ENCODE measurements at places on chromosomes 6 and 20.

DNA sequence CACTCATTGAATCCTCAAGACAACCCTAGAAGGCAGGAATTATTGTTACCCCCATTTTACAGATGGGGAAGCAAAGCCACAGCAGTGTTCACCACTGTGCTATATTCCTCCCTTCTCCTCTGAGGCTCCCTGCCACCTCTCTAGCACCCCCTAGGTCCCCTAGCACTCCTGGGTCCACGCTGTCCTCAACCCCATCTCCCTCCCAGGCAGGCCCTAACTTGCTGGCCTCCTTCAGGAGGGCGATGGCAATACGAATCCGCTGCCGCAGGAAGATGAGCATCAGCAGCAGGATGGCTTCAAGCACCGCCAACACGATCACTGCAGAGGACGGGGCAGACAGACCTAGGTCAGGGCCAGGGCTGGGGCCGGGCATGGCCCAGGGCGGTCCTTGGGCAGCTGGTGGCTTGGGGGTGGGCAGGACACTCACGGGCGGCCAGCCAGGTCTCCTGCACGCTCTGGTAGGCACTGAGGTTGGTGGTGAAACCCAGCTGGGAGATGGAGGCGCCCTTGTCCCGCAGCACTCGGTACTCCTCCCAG is 7.8 kb upstream of the NEU1 start:
- no peak for DNase-seq

DNA sequence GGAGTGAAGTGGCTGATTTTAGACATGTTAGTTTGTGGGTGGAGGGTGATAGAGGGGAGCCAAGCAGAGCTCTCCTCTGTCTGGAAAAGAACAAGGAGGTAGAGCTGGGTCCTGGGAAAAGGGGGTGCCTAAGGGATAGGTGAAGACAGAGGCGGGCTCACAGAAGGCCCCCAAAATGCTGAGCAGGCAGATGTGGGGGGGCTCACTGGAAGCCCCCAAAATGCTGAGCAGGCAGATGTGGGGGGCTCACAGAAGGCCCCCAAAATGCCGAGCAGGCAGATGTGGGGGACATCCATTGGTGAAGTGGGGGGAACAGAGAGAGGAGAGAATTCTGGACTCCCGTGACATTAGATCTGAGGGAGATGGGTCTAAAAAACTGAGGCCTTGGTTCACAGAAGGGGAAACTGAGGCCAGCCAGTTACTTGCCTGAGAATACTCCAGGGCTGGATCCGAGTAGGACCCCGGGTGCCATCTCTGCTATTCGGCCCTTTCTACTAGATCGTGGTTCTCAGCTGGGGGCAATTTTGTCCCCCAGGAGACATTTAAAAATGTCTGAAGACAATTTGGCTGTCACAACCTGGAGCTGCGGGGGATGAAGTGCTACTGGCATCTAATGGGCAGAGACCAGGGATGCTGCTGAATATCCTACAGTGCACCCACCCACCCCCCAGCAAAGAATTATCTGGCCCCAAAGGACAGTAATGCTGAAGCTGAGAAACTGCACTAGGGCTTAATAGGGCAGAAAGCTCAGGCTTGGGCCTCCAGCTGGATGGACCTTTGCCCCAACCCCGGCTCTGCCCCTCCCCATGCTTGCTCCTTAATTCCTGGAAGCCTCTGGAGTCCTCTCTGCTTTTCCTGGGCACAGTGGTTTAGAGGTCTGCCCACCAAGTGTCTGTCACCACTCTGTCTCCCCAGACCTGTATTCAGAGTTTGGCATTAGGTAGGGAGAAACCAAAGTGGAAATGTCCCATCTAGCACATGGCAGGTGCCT is 2.1 kb downstream of the LPIN3 start:
- no peak for DNase-seq

- DNase-seq: no peak
These were observed 515.7 kb upstream of the BTBD3 start for GRCh38 chr20:11401988-11402387.

DNA sequence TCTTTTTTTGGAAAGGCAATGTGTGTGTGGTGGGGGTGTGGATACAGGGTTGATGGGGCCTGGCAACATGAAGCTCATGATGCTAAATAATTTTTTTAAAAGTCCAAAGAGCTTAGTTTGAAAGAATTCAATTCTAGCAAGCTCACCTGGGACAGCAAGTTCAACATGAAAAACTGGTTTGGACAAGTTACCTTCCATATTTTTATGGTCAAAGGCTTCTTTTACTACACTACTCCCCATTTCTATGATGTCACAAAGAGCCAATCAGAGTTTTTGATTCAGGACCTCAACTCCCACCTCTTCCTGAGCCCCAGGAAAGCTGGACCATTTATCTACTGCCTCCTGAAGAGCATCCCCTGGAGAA is 66.1 kb upstream of the CTNNBL1 start:
- DNase-seq: no peak

DNA sequence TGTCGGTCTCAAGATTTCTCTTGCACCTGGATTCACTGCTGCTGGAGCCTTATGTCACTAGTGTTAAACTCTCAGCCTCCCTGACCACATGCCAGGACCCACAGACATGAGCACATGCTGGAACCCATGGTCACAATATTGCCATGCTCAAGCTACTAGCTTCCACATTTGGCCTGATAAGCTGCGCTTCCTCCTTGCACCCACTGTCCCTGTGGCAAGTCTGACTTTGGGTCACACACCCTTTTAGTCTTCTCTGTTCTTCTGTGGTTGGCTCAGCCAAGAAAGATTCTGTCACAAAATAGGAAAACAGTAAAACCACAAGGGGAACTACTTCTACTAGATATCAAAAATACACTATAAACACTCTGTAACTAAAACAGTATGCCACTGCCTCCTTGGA is 68.9 kb upstream of the HDAC2 start:
- no peak for DNase-seq
